ENCODE measurements at places on chromosomes 13 and 19.

GRCh38 chr19:18417250-18418028 lies 1.8 kb upstream of the SSBP4 start:
- DNase-seq: no peak

DNA sequence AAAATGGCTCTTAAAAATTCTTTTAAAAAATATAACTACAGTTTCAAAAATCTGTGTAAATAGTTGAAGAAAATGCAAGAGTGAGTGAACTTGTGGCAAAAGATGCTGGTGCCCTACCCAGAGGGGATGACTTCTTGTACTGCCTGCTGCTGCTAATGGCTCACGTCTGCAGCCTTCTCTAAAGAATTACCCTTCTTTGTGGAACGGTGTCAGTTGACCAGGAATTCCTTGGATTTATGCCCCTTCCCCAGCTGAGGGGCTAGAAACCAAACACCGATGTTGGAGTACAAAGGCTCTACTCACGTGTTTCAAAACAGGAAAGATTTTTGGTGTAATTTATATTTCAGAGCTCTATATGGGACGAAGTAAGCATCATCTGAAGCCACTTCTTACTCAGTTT lies 1582.8 kb downstream of the OLFM4 start:
- DNase-seq: no peak

DNA sequence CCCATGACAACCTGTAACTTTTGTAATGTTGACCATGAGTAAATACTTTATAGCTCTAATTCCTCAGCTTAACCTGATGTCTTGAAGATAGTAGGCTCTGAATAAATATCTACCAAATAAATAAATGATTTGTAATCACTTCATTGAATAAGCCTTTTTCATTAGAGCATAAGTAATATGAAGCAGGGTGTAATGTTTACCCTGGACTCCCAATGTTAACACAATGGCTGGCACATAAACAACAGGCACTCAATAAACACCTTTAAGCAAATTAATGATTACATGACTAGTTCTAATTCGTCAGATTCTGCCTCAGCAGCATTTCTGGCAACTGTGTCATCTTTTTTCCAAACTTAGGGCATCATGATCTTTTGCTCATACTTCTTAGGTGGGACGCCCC lies 396.3 kb downstream of the LIG4 start:
- no peak for DNase-seq

GRCh38 chr19:38492181-38492813 lies 58.8 kb downstream of the RYR1 start:
- DNase-seq: no peak

DNA sequence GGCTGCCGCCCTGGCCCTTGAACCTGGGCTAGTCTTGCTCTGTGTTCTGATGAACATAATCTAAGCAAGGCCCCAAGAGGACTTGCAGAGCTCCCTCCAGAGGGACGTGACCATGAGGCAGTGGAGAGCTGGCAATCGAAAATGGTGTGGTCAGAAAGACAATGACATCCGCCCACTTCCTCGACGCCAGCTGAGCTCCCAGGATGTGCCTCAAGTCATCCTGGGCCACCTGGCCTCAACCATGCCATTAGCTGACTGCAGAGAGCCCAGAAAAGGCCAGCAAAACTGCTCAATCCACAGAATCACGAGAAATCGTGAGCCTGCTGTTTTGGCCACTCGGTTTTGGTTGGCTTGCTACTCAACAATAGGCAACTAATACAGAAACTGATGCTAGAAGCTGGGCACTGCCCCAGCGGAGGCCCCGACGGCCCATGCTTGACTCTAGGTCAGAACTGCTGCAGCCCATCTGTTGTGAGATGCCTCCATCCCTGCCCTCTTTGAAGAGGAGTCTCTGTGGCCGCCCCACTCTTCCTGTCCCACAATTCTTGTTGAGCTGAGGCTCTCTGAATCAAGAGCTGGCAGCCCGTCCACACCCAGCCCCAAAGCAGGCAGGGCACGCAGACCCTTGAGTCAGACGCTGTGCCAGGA lies 53.3 kb downstream of the STK24 start:
- DNase-seq: no peak
